Muscle of leg (tissue), 16 donors: ENCODE measurements at places on chromosomes 7 and 10. TPM values are rescaled to one million over a fixed set of nuclear protein-coding genes. Genes with fewer than 3 reads are reported as not detected.

C10orf143 gene
- polyA plus RNA-seq, result 4.5 TPM

ZMIZ1 gene
- polyA plus RNA-seq, result 39.6 TPM

ITGA8 gene
- polyA plus RNA-seq, result 7.4 TPM

ANKRD2 gene
- 7.2 TPM for polyA plus RNA-seq

PIP gene
- not detected for polyA plus RNA-seq

MBL2 gene
- polyA plus RNA-seq, result not detected

PNLIPRP1 gene
- polyA plus RNA-seq, result not detected

PLPP4 gene
- 1.7 TPM for polyA plus RNA-seq

HABP2 gene
- 1.1 TPM for polyA plus RNA-seq

C10orf53 gene
- polyA plus RNA-seq, result not detected

THSD7A gene
- polyA plus RNA-seq, result 3.4 TPM

SLC26A3 gene
- 10.8 TPM for polyA plus RNA-seq

POU6F2 gene
- polyA plus RNA-seq, result 0.23 TPM

DNA sequence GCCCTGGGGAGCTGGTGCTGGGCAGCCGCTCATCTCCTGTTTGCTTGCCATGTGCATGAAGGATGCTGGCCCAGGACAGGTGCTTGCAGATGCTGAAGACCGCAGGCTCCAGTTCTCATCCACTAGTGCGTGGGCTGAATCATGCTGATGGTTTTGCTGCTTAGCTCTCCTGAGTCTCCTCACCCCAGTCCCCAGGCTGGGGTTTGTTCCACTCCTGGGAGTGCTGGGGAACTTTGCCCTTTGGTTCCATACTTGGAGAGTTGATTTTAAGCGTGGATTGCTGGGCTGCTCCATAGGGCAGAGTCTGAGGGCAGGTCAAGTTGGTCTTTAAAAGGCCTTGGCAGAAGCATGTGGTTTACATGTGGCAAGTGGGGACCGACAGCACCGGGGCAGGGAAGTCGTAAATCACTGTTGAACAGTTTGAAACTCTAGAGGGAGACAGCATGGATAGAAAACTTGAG lies 9.1 kb downstream of the DYNC2I1 start:
- DNase-seq, result no peak

GRCh38 chr10:69864321-69864720 lies 62.6 kb downstream of the COL13A1 start:
- no peak for DNase-seq

GRCh38 chr7:73443548-73444255 lies 10.1 kb downstream of the FZD9 start:
- DNase-seq, result peak; percentile 89

DNA sequence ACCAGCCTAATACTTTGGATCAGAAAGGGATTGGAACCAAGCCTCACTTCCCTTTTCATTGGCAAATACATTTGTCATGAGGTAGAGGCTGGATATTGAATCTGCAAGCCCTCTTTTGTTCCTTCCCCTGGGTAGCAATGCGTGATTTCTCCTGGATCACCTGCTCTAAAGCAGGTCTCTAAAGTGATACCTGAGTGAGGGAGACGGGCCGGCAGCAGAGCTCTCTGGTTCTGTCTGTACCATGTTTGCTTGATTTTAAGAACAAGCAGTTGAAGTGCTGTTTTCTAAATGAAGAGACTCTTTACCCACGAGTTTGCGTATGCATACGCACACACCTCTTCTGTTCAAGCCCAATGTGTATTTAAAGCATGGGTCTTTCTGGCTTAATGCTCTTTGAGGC lies 41.1 kb downstream of the GARS1 start:
- DNase-seq, result no peak

- no peak for DNase-seq
These were observed 29.9 kb downstream of the SEC61G start for GRCh38 chr7:54729107-54729506.

DNA sequence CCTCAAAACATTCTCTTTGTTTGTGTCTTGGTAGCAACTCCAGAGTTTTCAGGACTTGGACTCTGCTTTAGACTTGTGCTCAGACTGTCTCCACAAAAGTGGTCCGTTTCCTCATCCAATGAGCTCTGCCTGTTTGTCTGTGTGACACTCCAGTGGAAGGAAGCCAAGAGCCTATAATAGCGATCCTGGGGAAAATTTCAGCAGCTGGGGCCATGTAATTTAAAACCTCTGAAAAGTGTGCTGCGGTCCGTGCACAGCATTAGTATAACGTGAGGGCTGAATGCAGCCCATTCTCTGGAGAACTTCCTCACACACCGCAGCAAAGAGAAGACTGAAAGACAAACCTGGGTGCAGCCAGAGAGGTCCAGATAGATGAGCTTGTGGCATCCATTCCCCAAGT lies at the start of gene LRRC17:
Gene LRRC17, plus strand, starts transcription at position 259 of the 400 bp plus-strand sequence. CDS start 20,914 bp downstream, outside the sequence.
- peak; percentile 98 for DNase-seq

GRCh38 chr10:37856881-37857286 lies 526 bp downstream of the ZNF248 start:
- DNase-seq, result peak; percentile 43

DNA sequence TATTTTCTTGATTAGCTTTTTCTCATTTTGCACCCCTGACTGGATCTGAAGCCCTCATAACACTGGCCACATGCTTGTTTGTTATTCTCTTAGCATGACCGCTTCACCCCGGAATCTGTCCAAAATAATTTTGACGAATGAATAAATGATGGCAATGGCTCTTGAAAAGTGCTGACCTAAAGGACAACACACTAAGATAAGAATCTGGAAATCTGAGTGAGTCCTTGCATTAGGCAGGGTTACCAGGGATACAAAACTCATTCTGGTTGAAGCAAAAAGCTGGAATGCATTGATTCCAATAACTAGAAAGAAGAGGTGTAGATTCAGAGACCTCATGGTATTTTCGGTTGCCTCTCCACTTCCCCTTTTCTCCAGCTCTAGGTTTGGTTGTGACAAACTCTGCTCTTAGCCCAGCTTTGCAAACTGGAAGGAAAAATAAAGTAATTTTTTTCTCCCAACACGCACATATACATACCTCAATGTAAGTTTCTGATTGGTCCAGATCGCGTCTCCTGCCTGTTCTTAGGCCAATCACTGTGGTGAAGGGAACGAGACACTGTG lies 157.4 kb downstream of the SKIDA1 start:
- DNase-seq, result no peak

DNA sequence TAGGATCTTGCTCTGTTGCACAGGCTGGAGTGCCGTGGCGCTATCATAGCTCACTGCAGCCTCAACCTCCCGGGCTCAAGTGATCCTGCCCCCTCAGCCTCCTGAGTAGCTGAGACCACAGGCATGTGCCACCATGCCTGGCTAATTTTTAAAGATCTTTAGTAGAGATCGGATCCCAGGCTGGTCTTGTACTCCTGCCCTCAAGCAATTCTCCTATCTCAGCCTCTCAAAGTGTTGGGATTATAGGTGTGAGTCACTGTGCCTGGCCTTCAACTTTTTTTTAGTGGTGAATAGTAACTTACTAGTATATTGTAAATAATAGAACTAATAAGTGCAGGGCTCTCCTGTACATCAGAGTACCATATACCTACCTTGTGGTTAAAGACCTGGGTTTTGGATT lies 52.1 kb upstream of the LMTK2 start:
- DNase-seq, result no peak

GRCh38 chr10:32901815-32902214 lies 56.2 kb downstream of the ITGB1 start:
- DNase-seq, result no peak

DNA sequence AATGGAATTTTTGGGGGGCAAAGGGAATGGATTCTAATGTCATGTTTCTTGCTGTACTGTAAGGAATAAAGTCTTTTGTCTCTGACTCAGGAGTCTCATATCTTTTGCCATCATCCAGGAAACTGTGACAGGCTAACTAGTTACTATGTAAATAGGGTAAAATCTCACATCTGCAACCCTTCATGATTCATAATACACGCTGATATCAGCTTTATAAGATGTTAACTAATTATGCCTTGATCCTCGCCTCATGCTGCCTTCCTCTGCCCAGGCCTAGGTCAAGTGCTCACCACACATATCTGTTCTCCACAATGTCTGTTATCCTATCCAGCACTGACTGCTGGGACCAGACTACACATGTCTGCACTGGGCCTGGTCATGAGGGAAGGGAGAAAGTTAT lies 81.3 kb upstream of the CXCL12 start:
- DNase-seq, result no peak

DNA sequence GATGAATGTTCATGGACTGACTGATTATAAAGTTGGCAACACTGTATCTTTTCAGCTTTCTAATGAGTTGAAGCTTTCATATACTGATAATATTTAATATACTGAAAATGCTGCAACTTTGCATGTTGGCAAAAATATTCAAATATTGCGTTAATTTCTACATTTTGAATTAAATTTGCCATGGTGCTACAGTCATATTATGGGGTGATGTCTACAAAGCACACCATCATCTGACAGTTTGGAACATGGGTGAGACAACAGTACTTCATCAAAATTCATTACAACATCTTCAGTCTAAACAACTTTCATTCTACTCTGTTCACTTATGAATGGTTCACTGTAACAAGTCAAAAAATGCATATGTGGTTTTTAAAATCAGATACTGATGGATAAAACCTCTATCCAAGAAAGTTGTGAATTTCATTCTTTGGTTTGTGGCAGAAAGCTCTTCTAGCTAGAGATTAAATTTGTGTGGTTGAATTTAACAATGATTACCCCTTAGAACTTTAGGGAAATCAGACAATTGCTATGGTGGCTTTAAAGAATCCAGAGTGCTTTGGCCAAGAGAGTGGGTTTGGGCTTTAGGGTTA lies 136.4 kb downstream of the TMEM26 start:
- DNase-seq, result no peak

- DNase-seq, result no peak
These were observed 116.9 kb downstream of the WDR37 start for GRCh38 chr10:1173091-1173490.

DNA sequence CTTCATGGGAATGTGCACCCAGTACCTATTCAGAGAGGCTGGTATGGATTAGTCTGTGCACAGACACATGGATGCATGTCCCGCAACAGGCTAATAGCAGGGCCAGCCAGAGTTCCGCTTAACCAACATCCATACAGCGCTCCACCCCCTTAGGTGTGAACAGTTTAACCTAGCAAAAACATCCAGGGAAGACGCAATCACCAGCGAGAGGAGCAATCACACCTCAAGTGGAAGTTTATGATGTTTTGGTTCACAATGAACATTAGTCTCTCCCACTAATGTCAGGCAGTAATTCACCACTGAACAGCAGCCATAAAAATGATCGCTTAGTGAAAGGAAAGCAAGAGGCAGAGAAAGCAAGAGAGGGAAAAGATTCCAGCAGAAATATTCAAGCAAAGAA lies 91.1 kb downstream of the PLXNA4 start:
- no peak for DNase-seq

DNA sequence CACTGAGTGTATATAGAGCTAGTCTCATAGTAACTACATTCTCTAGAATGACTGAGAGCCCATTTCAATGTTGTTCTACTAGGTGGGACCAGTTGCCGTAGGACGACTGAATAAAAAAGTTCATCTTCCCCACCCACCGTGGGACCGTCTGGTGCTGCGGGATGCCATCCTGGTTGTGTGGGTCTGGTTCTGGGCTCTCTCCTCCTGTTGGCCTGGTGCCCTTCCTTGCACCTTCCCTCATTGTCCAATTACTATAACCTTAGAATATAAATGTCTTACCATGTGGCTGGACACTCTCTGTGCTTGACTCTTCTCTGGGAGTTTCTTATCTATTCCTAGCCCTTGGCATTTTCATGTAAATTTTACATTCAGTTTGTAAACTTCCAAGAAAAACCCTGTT lies 344.4 kb downstream of the TCERG1L start:
- no peak for DNase-seq

DNA sequence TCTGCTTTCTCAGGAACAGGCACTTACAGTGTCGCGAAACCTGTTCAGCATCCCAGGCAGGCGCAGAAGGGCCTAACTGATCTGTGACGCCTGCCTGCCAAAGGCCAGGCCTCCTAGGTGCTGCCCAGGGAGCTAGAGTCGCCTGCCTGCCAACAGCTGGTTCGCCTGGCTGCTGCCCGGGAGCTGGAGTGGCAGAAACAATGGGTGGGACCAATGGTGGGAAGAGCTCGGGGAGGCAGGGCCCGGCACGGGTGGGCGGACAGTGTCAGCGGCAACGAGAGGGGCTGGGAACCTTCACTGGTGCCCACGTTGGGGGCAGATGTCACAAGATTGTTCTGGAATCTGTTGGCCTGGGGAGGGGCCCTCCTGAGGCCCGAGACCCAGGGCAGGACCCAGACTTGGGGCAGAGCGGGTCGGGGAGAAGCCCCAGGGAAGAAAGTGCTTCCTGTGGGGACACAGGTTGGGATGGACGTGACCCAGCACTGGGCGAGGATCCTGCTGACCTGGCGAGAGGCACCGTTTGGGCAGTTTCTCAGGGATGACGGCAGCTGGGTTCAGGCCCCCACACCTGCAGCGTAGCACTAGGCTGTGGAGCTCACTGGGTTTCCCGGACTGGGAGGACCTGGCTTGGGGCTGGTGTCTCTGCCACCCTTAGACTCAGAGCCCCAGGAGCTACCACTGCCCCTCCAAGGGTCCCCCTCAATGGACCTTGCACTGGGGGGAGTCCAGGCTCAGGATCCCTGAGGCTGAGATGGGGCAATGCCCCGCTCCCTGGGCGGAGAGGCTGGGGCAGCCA lies 181.8 kb downstream of the ELFN1 start:
- peak; percentile 61 for DNase-seq

GRCh38 chr7:151579644-151580043 lies 59.9 kb upstream of the RHEB start:
- DNase-seq, result no peak

- peak; percentile 73 for DNase-seq
These were observed 29.2 kb upstream of the NAMPT start for GRCh38 chr7:106313966-106314365.

GRCh38 chr10:104100795-104101194 lies 15.1 kb upstream of the COL17A1 start:
- DNase-seq, result no peak

DNA sequence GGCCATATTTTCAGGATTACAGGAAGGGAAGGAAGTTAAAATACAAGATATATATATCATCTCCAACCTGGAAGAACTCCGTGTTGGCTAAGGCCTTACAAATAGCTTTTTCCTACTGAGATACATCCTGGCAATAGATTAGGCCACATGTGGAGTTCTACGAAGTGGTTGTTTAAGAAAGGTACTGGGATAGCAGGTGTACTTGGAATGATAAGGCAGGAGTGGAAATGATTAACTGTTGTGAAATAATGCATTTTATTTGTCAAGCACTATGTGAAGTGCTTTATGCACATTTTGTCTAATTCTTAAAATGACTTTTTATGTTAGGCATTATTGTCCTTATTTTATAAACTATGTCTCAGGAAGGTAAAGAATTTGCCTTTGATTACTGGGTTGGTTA lies 18.9 kb upstream of the SMIM30 start:
- no peak for DNase-seq

DNA sequence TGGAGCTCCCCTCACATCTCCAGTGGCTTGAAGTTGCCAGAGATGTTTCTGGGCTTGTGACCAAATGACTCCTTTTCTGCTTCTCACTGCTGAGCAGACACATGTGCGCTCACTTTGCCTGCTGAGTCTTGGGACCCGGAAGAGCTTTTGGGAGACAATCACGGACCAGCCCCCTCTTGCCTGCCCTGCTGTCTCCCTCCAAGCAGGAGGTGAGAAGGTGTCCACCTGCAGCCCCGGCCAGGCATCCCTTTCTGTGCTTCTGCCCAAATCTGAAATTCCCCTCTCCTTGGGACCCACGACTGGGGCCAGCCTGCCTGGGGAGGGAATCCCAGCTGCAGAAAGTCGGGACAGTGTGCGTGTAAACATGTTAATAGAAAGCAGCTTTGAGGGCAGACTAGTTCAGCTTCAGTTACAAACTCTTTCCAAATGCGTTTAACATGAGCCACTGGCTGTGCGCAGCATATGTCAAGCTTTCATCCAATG lies 31.7 kb downstream of the HTRA1 start:
- peak; percentile 99 for DNase-seq
